ENCODE measurements at places on chromosomes 2 and 18.

- DNase-seq: peak; percentile 16
Measured at GRCh38 chr2:47003641-47004427, 88.2 kb upstream of the MCFD2 start.

DNA sequence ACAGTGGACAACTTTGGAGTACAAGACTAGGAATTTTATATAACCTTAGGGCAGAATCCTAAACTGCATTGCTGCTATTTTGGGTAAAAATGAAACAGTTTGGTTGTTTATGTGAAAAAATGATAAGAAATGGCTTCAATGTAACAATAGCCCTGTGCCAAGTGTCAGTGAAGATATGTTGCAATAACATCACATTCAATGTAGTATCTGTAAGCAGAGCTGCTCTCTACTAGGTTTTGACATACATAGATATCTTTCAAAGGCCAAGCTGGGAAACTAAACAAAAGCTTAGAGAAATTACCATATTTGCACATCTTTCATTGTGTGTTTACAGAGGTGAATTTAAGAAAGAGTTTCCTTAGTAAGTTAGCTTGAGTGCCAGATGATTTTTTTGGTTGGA, 135.0 kb upstream of the DOK6 start:
- DNase-seq: no peak

DNA sequence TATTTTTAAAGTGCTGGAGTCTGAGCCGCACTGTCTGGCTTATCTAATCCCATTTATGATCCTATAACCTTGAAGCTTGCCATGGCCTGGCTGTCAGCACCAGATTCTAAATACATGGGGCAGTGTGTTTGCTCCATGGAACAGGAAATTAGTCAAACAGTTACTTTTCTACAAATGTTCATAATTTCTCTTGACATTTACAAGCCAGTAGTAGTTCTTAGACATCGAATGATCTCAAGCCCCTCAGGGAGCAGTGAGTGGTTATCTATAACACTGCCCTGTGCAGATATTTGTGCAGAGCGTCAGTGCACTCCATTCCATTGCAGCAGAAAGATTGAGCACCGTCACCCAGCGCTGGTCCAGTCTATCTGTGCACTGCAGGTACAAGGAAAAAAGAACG, 205.2 kb downstream of the AGPS start:
- DNase-seq: no peak

DNA sequence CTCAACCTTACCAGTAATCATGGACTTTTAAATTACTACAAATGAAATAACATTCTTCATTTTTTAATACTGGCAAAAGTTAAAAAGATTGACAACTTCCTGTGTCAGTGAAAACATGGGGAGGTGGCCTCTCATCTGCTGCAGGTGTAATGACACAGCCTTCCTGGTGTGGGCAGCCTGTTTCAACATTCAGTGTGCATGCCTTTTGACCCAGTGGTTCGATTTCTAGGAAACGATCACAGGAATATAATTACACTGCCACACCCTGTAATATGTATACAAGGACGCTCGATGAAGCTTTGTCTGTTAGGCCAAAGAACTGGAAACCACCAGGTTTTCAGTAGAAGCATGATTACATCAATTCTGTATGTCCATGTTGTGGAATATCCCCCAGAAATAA, 68.7 kb downstream of the MTHFD2 start:
- DNase-seq: no peak

DNA sequence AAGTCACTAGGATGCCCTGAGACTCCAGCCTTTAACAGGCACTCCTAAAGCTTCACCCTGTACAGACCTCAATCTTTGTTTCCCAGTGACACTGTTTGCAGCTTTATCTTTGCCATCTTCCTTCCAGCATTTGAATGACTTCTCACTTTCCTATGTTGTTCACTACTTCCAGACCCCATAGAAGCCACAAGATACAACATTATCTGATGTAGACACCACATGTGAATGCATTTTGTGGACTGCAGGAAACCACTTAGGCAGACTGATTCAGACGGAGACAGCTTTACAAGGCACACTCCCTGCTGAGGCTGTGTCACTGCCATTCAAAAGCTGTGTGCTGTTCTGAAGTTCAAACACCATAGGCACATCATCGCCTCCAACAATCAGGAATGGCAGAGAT, 67.3 kb upstream of the SPATS2L start:
- DNase-seq: no peak

DNA sequence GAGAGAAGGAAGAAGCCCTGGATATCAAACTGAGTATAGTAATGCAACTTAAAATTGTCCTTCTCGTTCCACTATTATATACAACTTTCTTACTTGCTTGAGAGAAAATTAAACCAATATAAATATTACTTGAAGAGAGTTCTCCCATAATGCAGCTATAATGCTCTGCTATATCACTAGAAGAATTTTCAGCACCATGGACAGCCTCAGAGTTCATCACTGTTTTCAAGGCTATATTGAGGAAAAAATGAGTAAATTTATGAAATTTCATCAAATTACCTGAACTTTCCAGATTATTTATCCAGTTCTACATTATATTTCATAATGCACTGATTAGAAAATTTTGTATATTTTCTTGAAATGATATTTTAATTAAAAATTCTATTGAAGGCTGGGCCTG, 1053.5 kb upstream of the FAM98A start:
- DNase-seq: no peak

DNA sequence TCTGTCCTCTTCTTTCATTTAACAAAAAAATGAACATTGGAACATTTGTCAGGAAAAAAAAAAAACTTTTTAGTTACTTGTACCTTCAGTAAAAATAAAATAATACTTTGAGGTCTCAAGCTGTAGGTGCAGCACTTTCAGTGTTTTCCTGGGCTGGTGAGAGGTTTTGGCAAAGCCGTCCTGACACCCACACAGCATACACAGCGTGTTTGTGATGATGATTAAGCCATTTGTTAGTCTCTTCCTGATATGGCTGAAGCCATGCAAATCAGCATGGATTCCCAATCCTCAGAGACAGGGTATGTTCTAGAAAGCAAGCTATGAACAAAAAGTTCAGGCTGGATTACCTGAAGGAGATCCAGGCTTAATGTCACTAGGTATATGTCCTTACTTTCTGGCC, 236.8 kb downstream of the ZNF516 start:
- no peak for DNase-seq

DNA sequence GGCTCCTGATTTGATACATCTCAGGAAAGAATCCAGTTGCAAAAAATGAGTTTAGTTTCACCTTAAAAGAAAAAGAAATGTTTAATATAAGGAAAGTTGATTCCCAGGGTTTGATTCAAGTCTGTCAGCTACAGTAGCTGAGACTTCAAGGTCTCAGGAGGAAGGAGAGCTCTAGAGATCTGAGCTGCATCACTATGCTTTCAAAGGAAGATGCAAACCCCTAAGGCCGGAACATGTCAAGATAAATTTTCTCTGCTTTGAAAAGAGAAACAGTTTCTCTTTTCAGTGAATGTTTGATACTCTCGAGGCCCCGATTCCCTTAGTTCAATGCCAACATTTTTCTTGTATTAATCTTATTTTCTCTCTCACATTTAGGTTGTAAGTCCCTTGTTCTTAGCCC, 128.6 kb downstream of the RGPD3 start:
- DNase-seq: peak; percentile 61

DNA sequence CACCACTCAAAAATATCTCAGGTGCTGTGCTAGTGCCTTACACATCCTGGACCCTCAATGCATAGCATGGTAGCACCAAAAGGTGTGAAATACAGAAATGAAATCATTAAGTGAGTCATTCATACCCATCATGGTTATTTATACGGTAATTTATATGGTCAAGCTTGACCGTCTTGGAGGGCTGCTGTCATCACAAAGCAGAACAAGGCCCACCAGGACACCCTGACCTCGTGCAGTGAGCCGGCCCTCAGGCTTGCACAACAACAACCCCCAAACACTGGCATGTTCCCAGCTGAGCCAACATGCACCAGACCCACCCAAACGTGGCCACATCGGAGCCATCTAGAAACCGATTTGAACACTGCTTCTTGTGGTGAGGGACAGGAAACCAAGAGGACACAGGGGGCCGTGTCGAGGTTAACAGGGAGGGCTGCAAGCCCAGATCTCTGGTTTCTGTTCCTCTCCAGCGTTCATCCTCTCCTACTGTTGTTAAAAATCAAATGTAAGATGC, 378.5 kb upstream of the ID2 start:
- no peak for DNase-seq

- no peak for DNase-seq
Measured at GRCh38 chr2:48728295-48728694, 27.2 kb downstream of the LHCGR start.
